ENCODE measurements at places on chromosomes 7 and 10.

DNA sequence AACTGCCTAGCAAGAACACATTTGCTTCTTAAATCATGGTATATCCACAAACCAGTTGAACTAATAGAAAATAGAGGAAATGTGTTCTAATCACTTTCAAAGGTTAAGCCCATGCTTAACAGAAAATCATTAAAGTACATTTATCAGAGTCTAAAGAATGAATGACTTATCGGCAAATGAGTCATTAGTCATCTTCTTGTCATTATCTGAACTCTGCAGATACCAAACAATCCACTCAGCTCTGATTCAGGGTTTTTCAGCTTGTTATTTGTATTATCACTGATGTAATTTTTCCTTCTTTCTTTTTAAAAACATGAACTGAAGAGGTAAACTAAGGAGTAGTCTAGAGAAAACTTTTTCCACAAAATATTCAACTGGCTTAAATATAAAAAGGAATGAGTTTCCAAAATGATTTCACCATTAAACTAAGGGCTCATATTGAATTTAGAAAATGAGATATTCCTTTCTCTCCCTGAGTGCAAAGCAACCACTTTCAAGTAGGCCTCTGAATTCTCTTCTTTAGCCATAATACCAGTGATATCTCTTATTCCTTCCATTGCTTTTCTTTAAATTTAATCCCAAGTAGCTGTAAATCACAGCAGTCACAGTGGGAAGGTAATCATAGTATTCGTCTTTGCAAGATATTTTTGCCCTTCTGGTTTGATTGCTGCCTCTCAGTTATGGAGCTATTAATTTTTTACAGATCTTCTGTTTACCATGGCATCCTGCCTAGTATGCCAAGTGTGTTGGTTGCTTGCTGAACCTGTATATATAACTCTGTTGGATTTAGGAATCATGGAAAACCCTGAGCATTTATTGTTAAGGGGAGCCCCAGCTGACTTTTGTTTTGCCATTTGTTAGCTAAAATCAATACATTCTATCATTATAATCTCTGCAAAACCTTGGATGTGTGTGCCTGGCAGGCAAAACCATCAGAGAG lies 125.1 kb downstream of the THSD7A start:
- no peak for DNase-seq

DNA sequence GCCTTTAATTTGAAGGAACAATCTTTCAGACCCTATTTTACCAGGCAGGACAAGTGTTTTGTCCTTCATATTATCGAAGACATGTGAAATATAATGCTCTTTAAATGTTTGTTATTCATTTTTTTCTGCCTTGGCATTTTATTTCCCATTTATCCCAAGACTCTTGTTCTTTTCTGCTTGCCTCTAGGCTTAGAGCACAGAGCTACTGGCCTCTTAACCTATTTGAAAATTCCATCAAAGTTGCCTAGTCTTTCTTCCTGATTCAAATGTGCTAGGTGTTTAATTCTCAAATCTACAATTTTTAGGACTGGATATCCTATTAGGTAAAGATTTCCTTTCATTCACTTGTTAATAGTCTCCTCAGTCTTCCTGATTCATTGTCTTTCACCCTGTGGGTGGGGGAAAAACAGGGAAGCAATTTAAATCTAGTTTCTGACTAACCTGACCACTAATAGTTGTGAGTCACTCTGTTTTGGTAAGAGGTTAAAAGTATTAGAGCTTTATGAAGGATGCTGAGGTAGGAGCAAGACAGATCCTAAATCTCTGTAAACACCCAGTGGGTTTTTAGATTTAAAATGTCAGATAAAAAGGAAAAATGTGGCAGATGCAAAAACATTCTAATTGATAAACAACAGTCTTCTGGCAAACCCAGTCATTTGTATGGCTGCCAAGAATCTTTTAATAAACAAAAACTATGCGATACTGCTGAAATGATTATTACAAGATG lies 1.5 kb downstream of the LIPK start:
- no peak for DNase-seq

- no peak for DNase-seq
These were observed 57.8 kb upstream of the LANCL2 start for GRCh38 chr7:55307123-55307916.

DNA sequence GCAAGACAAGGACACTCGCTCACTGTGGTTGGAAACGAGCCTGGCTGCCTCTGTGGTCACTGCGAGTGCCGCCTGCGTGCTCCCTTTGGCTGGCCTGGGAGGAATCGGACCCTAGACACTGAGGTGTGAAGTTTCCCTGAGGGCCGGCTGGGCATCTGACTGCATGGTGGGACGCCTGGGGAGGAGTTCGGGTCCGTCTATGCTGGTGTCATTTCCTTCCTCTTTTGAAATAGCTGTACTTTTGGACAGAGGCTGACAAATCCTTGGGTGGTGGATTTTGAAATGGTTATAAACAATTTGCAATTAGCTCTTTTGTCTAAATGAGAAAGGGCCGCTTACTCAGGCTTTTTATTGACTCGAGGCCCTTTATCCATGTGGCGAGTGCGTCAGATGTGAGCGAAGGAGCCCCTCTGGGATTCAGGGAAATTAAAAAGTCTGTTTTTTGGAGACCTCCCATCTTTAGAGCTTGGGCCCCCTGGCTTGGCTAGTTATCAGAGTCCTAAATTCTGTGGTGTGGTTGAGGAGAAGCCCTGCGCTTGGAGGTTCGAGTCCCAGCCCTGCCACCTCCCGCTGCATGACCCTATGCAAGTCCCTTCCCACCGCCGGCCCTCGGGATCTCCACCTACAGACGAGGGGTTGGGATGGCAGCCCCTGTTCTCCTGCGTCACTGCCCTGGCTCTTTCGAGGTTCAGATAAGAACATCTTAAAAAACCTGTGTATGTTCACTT lies 147.1 kb downstream of the RGS10 start:
- DNase-seq: no peak

GRCh38 chr10:50600286-50600685 lies 23.5 kb downstream of the SGMS1 start:
- no peak for DNase-seq

GRCh38 chr7:96287132-96287531 lies 34.8 kb downstream of the SLC25A13 start:
- DNase-seq: no peak

DNA sequence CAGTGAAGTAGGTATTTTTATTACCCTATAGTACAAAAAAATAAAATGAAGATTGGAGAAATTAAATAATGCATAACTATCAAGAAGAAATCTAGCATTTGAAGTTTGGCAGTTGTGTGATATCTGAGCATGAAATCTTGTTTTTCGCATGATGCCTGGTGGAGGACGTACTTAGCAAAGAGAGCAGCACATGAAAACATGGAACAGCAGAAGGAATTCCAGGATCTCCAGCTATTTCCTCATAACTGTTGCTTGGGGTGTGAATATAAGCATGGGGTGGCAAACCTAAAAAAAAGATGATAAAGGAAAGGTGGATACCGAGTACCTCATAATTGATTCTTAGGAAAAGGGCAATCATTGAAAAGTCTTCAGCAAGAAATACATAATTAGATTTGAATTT lies 174.3 kb upstream of the FAM3C start:
- no peak for DNase-seq

DNA sequence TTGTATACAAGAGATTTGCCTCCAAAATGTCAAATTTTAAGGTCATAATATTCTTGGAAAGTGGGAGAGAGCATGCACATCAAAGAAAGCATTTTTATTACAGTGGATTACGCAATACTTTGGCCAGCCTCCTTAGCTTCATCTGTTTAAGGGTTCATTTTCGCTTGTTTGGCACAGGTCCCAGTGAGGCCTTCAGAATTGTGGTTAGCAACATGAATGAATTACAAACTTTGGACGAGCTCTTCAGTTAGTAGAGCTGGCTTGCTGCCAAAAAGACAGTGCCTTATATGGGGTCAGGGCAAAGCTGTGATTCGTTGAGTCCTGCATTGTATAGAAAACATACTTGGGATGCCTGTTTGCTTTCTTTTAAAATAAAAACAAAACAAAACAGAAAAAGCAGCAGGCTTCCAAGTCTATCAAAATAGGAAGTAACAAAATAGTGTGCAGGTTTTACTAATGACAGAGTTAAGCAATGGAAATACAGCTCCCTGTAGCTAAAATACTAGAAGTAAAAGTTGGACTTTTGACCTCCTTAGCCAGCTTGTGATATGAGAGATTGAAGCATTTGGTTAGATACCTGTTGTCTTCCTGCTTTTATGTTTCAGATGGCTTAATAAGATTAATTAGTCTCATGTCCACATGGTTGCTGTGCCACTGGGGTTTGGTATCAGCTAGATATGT lies 190.8 kb downstream of the MLLT10 start:
- peak; percentile 86 for DNase-seq

GRCh38 chr7:106022193-106022821 lies 59.2 kb downstream of the CDHR3 start:
- peak; percentile 60 for DNase-seq

DNA sequence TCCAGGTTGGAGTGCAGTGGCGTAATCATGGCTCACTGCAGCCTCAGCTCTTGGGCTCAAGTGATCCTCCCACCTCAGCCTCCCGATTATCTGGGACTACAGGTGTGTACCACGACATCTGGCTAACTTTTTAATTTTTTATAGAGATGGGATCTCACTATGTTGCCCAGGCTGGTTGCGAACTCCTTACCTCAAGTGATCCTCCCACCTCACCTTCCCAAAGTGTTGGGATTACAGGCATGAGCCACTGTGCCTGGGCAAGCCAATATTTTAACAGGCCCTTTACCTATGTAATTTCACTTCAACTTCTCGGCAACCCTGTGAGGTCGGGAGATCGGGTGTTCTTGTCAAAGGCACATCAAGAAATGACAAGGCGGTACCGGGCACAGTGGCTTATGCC lies 146.3 kb downstream of the CUX1 start:
- no peak for DNase-seq

- DNase-seq: no peak
These were observed 61.7 kb upstream of the PAX2 start for GRCh38 chr10:100683545-100684300.

- DNase-seq: no peak
These were observed 15.6 kb downstream of the RBP3 start for GRCh38 chr10:47363781-47364180.

DNA sequence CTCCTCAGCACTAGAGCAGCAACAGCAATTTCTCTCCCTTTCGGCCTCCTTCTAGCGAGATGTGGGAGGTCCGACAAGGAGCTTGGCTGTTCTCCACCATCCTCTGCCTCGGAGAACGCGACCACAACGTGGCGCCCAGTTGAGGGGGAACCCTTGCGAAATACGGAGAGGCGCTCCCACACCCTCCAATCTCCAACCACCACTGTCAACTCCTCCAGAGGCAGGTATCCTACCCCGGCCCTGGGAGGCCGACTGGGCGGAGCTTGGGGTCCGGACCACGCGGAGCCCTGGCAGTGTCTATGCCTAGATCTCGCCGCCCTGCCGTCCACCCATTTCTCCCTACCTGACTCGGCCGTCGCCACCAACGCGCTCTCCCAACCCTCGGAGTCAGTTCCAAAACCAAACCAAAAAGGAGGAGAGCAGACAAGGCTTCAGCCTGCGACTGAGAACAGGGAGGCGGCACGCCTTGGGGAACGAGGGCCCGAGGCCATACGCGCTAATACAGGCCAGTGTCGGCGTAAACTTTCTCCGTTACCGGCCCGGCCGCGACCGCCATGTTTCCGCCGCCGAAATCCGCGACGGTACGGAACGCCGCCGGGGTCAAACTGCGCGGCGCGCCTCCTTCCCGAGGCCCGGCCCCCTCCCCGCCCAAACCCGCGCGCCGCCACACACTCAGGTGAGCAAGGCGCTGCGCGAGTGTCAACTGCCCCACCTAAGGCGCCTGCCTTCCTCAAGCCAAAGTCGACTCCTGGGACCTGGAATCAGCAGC lies at the start of gene TMEM168:
TMEM168 (minus strand) TSS at position 577 of the 769 bp plus-strand sequence. CDS start 5,568 bp downstream, outside the sequence.
- DNase-seq: peak; percentile 64

- no peak for DNase-seq
These were observed 364 bp downstream of the ZNF518A start for GRCh38 chr10:96130326-96130995.

DNA sequence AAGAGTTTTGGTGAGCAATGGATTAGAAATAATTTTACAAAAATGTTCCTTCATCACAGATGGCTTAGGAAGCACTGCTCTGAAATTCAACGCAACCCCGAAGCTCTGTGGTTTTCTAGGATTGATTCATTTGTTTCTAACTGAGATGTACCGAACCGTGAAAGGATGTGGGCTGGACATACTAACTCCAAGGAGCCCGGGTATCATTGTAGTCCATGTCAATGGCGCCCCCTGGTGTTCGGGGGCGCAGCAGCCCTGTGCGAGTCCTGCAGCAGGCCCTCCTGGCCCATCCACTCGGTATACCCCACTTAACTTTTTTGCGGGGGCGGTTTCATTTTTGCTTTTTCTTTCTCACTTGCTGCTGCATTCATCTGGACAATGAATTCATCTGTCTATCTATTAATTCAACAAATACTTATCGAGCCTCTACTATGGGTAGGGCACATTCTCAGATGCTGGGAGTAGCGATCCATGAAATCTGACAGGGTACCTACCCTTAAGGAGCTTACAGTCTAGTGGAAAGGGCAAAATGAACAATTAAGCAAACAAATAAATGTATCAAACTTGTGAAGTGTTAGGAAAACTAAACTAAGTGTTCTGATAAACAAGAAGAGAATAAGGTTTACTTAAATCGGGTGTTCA lies 25.2 kb upstream of the ITPRID1 start:
- DNase-seq: peak; percentile 32

- DNase-seq: no peak
These were observed 20.2 kb downstream of the MRPL32 start for GRCh38 chr7:42952328-42952727.

GRCh38 chr10:86065711-86066251 lies 300.8 kb downstream of the GRID1 start:
- no peak for DNase-seq

DNA sequence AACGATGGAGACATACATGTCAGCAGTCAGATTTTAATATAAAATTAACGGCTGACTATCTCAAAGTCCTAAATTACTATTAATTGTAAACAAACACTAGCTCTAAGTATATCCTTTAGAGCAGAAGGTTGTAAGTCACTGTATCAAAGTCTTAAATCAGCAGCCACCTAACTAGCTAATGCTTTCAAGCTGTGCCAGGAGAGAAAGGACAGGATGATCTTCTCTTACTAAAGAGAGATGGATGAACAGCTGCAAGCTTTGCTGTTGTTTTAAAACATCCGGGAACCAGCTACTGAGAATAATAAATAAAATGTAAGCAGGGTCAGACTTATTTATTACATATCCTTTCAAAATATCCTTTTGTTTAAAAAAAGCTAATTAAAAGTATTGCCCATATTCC lies 24.0 kb upstream of the ABLIM1 start:
- DNase-seq: peak; percentile 54

DNA sequence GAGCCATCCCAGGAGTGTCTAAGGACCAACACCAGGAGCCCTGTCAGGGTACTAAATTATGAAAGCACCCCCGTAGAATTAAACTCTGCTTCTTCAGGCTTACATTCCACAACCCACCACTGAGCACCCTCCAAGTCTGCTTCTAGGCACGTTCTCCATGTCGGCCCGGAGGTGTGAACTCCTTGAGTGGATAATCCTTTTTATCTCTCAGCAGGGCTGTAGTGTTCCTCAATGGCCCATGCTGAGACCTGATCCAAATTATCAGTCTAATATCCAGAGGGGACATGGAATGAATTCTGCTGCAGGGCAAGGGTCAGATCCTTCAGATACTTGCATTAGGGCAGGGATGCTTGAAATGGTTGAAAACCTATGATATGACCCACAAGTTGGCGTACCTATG lies 55.9 kb upstream of the TARP start:
- no peak for DNase-seq
